ENCODE measurements at places on chromosomes 11 and 22.

DNA sequence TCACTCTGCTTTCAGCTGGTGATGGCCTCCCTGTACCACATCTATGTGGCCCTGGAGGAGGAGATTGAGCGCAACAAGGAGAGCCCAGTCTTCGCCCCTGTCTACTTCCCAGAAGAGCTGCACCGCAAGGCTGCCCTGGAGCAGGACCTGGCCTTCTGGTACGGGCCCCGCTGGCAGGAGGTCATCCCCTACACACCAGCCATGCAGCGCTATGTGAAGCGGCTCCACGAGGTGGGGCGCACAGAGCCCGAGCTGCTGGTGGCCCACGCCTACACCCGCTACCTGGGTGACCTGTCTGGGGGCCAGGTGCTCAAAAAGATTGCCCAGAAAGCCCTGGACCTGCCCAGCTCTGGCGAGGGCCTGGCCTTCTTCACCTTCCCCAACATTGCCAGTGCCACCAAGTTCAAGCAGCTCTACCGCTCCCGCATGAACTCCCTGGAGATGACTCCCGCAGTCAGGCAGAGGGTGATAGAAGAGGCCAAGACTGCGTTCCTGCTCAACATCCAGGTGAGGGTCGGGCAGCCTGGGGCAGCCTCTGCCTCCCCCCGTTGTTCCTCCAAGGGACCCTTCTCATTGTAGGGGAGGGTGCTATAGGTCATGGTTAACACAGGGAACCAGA, 5.9 kb downstream of the HMOX1 start:
- no peak overlapping the region for H3K4me3 ChIP-seq
- H3K27me3 ChIP-seq, result peaks cover 39% of the 10 kb centered on the region
- DNase-seq, result no peak
- H3K36me3 ChIP-seq, result peaks cover 2% of the 10 kb centered on the region

DNA sequence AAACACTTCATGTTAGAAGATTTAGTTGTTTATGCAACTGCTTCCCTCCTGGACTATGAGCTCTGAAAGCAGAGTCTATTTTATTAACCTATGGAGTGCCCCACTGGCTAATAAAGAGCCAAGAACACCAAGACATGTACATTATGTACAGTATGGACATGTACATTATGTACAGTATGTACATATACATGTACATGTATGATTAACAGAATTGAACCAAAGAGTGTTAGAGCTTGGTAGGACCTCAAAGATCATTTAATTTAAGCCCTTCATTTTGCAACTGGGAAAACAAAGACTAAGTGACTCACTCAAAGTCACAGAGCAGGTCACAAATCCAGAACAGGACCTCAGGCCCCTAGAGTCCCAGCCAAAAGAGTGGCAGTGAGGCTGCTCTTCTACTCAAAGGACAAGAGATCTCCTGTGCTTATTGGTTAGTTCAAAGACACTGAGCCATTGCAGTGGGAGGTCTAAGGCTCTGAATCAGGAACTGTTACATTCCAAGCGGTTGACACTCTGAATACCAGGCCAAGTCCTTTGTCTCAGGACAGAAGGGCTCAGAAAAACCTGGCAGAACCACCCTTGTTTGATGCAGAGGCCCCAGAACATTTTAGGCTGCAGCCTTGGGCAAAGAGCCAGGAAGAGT, 103.8 kb downstream of the FAM168A start:
- no peak overlapping the region for H3K4me3 ChIP-seq
- H3K27ac ChIP-seq, result peak overlapping the region; percentile 41
- DNase-seq, result no peak

- H3K27ac ChIP-seq, result no peak overlapping the region
- DNase-seq, result no peak
- H3K27me3 ChIP-seq, result peaks cover 40% of the 10 kb centered on the region
- peaks cover under 1% of the 10 kb centered on the region for H3K4me1 ChIP-seq
Measured at GRCh38 chr11:130418756-130419155, 9.7 kb downstream of the ADAMTS8 start.

DNA sequence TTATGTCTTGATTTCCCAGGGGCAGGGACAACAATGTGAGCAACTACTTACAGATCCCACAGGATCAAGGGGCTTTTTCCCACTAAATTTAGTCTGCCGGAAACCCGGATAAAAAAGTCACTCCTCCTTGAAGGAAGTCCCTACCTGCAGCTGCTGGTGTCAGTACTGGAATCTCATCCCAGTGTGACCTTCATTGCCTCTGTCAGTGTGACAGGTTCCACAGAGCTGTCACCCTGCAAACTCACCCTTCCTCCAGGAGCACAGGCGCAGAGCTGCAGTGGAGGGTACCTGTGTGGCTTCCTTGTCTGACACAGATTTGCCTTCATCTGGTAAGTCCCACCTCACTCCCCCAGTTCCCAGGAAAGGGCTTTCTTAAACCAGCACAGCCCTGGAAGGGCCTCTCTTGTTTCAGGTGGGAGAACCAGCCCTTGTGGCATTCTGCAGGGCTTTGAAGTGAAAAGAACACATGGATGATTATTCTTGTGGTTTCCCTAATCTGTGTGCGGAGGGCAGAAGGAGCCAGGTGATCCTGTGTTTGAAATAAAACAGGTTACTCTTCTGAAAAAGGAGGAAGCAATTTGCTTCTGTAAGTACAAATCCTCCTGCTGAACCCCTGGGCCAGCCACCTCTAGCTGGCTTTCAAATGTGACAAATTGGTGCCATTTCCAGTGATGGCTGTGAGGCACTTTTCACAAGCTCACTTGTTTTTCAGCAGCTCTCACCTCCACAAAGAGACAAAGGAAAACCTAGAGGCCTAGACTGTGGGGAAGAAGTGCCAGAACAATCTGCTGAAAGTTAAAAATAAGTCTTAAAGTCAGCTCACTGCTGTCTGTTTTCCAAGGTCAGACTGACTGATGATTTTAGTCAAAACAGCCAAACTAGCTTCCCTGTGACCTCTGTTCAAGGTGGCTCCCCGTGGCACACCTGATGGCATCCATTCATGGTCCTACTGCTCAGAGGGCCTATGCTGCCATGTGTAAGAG, 9.2 kb upstream of the PRSS23 start:
- no peak for DNase-seq
- H3K27me3 ChIP-seq, result peaks cover 47% of the 10 kb centered on the region

DNA sequence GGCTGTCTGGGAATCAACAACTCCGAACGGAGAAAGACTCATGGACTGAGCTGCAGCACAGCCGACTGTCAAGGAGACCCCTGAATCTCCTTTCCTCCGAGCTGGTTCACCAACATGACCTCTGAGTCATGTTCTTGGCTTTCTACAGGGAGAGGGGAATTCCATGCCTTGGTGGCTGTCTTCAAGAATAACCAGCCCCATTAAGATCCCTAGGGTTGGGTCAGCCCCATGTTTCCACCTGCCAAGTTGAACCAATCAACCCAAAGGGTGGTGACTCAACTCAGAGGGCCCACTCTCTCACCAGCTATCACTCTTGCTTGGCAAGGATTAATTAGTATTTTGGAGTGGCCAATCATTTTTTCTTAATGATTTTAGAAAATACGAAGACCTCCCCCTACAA, 28.3 kb upstream of the IGSF22 start:
- peaks cover 37% of the 10 kb centered on the region for H3K27me3 ChIP-seq
- H3K36me3 ChIP-seq, result no peaks in the 10 kb centered on the region
- H3K4me1 ChIP-seq, result peaks cover 2% of the 10 kb centered on the region
- no peak for DNase-seq
- no peak overlapping the region for H3K4me3 ChIP-seq

- H3K36me3 ChIP-seq, result no peaks in the 10 kb centered on the region
- H3K27ac ChIP-seq, result peak overlapping the region; percentile 94
- no peak overlapping the region for H3K4me3 ChIP-seq
Measured at GRCh38 chr22:44453441-44454112, 44.5 kb downstream of the RTL6 start.

DNA sequence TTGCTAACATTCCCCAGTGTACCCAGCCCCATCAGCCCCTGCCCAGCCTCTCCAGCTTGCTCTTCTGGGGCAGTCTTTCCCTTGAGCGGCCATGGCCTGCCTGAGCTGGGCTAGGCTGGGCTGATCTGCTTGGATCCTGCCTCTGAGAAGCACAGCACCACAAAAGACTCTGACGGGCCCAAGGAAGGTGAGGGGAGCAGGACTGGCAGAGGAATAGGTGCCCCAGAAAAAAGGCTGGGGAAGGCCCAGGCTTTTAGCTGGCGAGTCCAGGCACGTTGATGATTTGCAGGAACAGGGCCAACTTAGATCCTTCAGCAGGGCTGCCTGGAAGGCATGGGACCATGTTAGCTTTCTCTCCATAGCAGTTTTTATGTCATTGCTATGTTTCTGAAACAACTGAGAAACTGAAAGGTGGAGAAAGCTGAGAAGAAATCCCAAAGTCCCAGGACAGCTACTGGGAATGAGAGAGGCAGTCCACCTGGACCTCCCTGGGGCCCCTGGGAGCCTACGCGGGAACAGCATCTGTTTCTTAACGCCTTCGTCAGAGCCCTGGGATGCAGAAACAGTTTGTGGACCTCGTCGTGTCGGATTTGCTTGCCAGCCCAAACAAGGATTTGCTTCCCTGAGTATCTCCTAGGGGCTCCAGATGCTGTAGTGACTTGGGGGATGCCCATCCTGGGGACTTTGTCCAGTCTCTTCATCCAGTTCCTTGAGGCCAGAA, 24.4 kb upstream of the FXYD6 start:
- DNase-seq, result no peak
- H3K4me1 ChIP-seq, result peaks cover 8% of the 10 kb centered on the region
- peaks cover 20% of the 10 kb centered on the region for H3K27me3 ChIP-seq
- H3K36me3 ChIP-seq, result peaks cover 5% of the 10 kb centered on the region
- H3K4me3 ChIP-seq, result no peak overlapping the region

- no peak for DNase-seq
- H3K27ac ChIP-seq, result peak overlapping the region; percentile 100
- H3K27me3 ChIP-seq, result no peaks in the 10 kb centered on the region
Measured at GRCh38 chr11:64778223-64778472, 194 bp downstream of the SF1 start.

- no peaks in the 10 kb centered on the region for H3K4me1 ChIP-seq
- H3K36me3 ChIP-seq, result no peaks in the 10 kb centered on the region
- no peak overlapping the region for H3K27ac ChIP-seq
- H3K4me3 ChIP-seq, result no peak overlapping the region
Measured at GRCh38 chr11:56522008-56522407, 21.0 kb downstream of the OR5M11 start.

- peaks cover 6% of the 10 kb centered on the region for H3K27me3 ChIP-seq
- peaks cover 3% of the 10 kb centered on the region for H3K36me3 ChIP-seq
- no peak for DNase-seq
- no peak overlapping the region for H3K27ac ChIP-seq
Measured at GRCh38 chr11:128116885-128117284, 470.5 kb downstream of the ETS1 start.

GRCh38 chr11:47991266-47991830, 11.0 kb downstream of the PTPRJ start:
- H3K27ac ChIP-seq, result peak overlapping the region; percentile 89
- no peak for DNase-seq
- H3K27me3 ChIP-seq, result no peaks in the 10 kb centered on the region

DNA sequence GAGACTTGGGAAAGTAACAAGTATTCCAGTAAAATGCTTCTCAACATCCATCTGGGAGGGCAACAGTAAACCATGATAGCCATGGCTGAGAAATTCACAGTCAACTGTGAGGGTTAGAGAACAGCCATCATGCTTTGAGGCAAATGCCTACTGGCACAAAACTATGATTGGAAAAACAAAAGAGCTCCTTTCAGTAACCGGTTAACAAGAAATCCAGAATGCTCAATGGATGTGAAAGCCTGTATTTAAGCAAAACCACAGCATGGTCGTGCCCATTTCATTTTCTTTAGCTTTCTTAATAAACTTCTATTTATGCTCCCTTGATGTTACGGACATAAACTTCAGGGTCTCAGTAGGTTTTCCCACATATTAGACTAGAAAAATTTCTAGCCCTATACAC, 139.5 kb downstream of the SOX6 start:
- H3K4me1 ChIP-seq, result no peaks in the 10 kb centered on the region
- H3K36me3 ChIP-seq, result no peaks in the 10 kb centered on the region
- no peak overlapping the region for H3K4me3 ChIP-seq
- no peak overlapping the region for H3K27ac ChIP-seq
- no peak for DNase-seq

DNA sequence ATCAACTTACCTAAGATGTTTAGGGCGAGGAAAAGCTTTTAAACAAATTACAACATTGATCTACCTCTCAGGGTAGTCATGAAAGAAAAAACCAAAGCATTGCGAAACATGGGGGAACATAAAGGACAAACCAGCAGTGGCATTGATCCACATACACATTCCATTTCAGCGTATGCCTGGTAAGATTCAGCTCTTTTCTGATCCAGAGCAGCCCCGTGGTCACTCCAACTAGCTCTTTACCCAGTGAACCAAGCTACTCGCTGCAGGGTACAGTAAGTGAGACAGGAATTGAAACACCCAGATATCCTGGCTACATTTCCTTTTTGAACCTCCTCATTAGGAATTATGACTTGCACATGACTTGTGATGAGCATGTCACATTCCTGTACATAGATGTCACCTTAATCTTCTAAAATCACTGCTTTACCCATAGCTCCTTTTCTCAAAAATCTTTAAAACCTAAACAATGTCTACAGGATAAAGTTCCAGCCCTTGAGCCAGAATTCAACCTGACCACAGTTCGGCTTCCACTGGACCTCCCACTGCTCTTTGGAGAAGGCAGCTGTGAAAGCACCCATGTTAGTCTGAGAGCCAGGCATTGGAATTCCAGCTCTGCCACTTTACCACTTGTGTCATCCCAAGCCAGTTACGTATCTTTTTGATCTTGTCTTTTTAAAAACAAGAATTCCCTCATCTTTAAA, 42.9 kb upstream of the AKIP1 start:
- no peak for DNase-seq
- no peak overlapping the region for H3K27ac ChIP-seq
- no peak overlapping the region for H3K4me3 ChIP-seq
- peaks cover 60% of the 10 kb centered on the region for H3K27me3 ChIP-seq
- H3K4me1 ChIP-seq, result no peaks in the 10 kb centered on the region

DNA sequence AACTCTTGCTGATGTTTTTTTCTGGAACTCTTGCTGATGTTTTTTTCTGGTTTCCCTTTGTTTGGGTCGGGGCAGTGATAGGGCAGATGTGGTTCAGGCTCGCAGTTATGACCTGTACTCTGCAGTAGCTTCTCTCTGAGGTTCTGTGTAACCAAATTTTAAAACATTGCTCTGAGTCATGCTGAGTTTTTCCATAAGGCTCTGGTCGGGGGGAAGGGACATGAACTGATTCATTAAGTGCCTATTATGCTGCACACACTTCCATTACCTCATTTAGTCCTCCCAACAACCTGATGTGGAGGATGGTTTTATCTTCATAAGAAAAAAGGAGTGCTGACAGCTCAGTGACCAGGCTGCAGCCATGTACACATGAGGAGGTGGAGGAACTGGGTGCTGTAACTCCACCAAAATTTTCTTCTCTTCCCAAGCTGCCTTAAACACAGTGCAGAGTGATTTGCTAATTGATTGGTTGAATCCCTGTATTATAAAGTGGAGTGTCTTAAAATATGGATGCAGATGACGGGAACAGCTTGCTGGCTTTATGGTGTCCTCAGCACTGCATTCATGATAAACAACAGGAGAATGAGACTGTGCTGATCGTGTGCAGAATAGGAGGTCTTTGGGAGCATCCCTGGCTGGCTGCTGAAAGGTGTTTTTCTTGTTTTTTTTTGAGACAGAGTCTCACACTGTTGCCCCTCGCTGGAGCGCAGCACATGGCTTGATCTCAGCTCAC, 19.1 kb downstream of the TNRC6B start:
- no peak overlapping the region for H3K4me3 ChIP-seq
- peak overlapping the region; percentile 93 for H3K27ac ChIP-seq
- peaks cover 4% of the 10 kb centered on the region for H3K36me3 ChIP-seq
- DNase-seq, result no peak
- no peaks in the 10 kb centered on the region for H3K27me3 ChIP-seq
- H3K4me1 ChIP-seq, result peaks cover 51% of the 10 kb centered on the region

- no peak overlapping the region for H3K27ac ChIP-seq
- no peak for DNase-seq
- no peaks in the 10 kb centered on the region for H3K36me3 ChIP-seq
- H3K4me3 ChIP-seq, result no peak overlapping the region
- H3K4me1 ChIP-seq, result peaks cover 6% of the 10 kb centered on the region
Measured at GRCh38 chr11:14223636-14224288, 135.2 kb downstream of the RRAS2 start.

All from T-helper 17 cell (primary cell).